ENCODE measurements at places on chromosomes 7 and 10.
A peak's percentile ranks its signal among the peaks of the same experiment; 100 is the strongest.

DNA sequence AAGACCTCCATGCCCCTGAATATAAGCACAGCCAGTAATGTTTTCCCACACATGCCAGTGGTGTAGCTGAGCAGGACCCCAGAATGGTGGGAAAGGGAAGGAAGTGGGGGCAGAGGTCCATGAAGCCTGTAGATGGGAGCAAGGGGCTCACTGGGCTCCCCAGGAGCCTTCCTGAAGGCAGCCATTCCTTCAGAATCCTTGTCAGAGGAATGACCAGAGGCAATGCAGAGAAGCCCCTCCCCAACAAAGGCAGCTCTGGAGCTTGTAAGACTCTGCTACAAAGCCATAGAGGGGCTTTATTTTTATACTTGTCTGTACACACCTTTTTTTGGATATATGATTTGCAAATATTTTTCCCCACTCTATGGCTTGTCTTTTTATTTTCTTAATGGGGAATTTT is 165.0 kb upstream of the TCF7L2 start:
- no peak for DNase-seq

DNA sequence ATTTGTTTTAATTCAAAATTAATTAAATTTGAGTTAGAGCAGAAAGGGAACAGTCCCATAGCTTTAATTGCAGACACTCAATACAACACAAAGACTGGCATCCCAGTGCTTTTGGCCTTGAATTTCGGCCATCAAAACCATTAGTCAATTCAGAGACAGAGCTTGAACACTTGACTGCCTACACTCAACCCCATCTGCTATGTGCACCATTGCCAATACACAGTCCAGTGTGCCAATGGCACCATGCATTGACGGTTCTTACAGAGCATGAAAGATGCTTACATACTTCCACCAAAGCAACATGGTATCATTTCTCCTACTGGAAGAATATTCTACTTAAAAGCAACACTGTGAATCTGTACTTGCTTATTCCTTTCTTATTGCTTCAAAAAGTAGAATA is 43.6 kb upstream of the LRRTM3 start:
- no peak for DNase-seq

GRCh38 chr7:105677817-105678573 is 96.7 kb upstream of the EFCAB10 start:
- peak; percentile 70 for DNase-seq

- DNase-seq, result no peak
Observed at GRCh38 chr7:111282626-111283025, 191.7 kb downstream of the LRRN3 start.

DNA sequence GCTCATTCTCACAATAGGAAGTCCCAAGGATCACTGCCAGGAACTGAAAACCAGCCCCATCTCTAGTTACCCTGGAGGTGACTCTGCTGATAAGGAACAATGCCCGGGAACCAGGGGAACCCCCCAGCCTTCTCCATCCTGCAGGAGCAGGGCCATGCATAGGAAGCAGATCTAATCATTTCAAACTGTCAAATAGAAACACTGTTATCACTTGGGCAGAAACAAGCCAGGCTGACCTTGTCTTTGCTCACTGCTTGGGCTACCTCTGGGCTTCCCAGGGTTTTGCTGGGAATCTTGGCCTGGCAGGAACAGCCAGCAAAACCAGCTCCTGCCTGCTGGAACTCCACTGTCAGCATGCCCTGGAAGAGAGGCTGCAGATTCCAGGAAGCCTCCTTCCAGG is 114.1 kb downstream of the RNF216 start:
- DNase-seq, result no peak

GRCh38 chr7:123028339-123028738 is 32.8 kb upstream of the TAS2R16 start:
- no peak for DNase-seq

GRCh38 chr10:88346144-88346977 is 236.8 kb downstream of the RNLS start:
- DNase-seq, result no peak

DNA sequence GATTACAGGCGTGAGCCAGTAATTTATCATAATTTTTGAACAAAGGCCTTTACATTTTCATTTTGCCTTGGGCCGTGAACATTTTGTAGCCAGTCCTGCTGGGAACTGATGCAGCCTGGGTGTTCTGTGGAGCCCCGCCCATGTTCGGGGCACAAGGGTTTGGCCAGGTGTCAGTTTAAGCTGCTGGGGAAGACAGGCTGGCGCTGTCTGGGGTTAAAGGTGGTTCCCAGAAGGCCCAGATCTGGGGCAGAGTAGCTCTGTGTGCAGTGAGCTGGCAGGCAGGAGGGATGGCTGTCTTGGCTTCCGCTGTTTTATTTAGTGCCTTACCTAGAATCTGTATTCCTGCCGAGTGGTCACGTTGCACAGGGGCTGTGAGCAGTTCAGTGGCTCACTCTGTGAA is 50.2 kb downstream of the DOCK1 start:
- no peak for DNase-seq

- no peak for DNase-seq
Observed at GRCh38 chr10:45612741-45613140, 59.8 kb downstream of the ZFAND4 start.

- DNase-seq, result no peak
Observed at GRCh38 chr7:107023522-107024151, 20.9 kb upstream of the PRKAR2B start.

- no peak for DNase-seq
Observed at GRCh38 chr7:48337012-48337621, 165.9 kb downstream of the ABCA13 start.

GRCh38 chr7:87038993-87039690 is 20.3 kb downstream of the ELAPOR2 start:
- no peak for DNase-seq

DNA sequence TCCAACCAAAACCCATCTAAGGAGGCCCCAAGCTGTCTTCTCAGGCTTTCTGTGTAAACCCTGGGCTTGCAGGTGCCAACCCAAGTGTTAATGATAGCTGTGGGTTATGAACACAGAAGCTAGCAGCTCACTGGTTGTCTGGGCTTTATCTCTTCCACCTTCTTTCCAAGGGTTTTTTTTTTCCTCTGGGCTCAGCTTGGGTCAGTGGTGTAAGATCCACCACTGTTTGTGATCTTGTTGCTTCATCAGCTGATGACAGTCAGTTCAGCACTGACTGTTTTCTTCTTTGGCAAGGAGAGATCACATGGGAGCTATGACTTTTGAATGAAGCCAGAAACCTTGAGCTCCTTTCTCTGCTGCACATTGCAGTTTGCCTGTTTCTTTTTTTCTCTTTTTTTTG is 4.6 kb downstream of the GTPBP4 start:
- no peak for DNase-seq

DNA sequence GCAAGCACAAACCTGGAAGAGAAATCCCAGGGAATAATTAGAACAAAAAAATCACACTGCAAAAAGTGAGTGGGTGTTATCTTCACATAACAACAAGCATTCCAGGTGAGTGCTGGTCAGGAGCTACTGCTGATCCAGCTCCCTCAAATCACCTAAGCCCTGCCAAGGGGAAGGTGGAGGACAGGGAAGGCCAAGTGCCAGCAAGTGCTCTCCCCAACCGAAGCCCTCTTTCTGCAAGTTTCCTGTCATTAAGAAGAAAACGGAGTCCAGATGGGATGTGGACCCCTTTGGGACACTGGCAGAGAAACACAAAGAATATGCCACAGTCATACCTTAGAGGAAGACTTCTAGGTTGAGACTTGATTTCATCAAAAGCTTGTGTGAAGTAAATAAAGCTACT is 933.0 kb upstream of the ZNF722 start:
- no peak for DNase-seq

DNA sequence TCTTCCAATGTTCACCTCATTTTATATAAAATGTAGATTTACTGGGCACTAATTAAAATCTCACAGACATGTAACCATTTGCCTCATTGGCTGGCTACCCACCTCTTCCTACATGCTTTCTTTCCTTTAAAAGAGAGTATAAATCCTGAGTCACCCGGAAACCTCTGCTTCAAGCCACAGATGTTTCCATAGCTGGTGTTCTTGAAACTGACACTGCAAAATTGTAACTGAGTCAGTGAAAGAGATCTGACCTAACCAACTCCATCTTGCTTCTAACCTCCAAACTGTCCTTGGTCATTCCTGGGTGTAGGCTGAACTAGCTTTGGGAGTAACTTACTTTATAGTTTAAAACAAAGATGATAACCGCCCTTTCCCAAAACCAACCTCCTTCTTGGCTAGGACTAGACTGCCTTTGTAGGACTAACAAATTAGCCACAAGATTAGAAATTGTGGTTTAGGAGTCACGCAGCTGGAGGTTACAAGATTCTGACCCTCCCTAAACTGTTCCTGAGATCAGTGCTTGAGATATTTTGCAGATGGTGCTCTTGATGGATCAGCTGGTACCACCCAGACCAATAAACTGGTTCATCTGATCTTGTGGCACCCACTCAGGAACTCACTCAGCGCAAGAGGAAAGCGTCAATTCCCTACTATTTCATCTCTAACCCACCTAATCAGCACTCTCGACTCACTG is 33.5 kb downstream of the SVOPL start:
- no peak for DNase-seq

DNA sequence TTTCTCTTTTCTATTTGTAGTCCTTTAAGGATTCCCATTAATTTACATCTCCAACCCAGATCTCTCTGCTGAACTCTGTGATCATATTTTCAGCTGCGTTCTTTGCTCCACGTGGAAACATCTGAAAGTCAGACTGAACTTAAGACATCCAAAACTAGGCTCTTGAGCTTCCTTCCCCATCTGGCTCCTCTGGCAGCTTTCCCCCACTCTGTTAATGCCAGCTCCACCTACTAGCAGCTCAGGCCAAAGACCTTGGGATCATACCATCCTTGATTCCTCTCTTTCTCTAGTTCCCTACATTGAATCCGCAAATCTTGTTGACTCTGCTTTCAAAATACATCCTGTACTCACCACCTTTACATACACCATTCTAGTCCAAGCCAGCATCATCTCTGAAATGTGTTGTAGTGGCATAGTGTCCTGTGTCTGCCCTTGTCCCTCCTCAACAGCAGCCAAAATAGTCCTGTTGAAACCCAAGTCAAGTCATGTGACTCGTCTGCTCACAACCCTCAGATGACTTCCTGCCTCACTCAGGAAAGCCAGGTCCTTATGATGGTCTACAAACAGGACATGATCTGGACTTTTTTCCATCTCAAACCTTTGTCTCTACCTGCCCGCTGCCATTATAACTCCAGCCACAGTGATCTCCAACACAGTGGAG is 7.0 kb downstream of the REEP3 start:
- DNase-seq, result no peak

DNA sequence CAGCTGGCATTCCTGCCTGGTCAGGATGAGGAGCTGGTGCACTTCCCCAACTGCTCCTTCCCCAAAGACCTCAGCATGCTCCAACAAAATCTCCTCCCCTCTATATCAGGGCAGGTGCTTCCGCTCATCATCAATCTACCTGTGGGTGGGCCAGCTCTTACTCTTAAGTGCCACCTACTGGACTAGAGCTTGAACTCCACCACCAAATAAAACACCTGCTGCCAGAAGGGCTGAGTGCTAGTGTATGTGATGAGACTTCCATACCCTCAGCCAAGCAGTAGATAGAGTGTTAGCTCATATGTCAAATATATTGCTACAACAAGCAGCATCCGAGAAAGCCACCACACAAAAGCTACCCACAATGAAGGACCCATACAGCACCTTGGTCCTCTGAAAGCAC is 264.3 kb downstream of the RNLS start:
- DNase-seq, result no peak

DNA sequence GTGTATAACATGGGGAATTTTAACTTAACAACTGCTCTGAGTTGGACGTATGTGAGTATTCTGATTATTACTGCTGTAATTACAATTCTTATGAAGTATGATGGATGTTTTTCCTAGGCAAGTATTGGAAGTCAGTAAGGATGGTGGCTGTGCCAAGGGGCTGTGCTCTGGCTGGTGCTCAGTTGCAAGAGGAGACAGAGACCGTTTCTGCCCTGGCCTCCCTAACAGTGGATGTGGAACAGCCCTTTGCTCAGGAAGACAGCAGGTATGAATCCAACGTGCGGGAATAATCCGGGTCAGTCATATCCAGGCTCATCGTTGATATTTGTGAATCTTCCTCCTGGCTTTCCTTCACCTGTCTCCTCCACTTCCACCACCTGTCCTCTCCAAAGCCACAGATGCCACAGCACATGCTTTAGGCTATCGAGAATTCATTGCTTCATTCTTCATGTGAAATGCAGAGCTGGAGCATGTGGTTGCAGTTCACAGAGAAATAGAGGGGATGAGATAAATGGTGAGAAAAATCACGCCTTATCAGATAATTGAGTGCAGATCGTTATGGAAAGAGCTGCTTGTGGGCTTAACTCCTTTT is 141.7 kb downstream of the TWIST1 start:
- DNase-seq, result no peak

- DNase-seq, result no peak
Observed at GRCh38 chr10:92241158-92241500, 49.7 kb downstream of the CPEB3 start.

- DNase-seq, result no peak
Observed at GRCh38 chr7:129452589-129453231, 18.5 kb downstream of the STRIP2 start.

GRCh38 chr10:112022196-112022595 is 161.4 kb downstream of the GPAM start:
- no peak for DNase-seq

- no peak for DNase-seq
Observed at GRCh38 chr10:63376560-63377304, 89.0 kb downstream of the JMJD1C start.

DNA sequence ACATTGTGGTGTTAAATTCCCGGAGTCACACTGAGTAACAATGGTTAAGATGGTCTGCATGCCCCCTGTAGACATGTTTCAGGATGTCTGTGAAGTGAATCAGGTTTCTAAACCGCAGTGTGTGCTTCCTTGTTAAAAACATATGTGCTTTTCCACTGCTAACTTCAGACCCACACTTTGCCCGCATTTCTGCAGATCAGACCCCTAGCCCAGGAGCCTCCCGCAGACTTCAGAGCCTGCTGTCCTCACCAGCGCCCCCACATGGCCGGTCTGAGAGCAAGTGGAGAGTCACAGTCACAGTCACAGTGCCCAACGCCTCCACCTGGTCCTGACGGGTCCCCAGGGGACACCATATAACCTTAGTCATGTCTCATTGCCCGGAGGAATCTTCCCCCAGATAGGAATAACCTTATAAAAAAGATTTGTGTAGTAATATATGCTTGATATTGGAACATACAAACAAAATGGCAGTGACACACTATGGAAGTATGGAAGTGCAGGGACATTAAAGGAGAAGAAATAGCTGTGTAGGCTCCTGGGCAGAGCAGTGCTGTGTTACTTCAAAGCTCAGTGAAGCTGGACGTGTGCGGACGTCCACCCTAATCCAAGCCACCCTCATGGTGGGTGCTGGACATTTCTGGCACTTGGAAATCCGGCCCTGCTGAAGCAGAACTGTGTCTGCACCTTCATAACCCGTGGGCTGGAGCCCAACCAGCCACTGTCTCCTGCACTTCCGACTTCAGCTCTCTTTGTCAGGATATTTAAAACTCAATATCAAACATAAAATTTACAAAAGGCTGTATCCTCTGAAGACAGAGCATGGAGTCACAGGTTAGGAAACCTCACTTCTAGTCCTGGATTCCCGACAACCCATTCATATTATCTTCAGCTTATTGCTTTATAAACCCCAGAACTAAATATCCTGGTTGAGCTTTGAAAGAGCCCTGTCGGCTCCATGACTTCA is 29.0 kb downstream of the GSTO2 start:
- DNase-seq, result no peak
